ENCODE measurements at places on chromosomes 1 and 21. TPM values are rescaled to one million over a fixed set of nuclear protein-coding genes. Genes with fewer than 3 reads are reported as not detected.

CNTN2 gene
- total RNA-seq, result 0.37 TPM

PPP1R8 gene
- total RNA-seq, result 24.9 TPM

GRIK1 gene
- not detected for total RNA-seq

DNA sequence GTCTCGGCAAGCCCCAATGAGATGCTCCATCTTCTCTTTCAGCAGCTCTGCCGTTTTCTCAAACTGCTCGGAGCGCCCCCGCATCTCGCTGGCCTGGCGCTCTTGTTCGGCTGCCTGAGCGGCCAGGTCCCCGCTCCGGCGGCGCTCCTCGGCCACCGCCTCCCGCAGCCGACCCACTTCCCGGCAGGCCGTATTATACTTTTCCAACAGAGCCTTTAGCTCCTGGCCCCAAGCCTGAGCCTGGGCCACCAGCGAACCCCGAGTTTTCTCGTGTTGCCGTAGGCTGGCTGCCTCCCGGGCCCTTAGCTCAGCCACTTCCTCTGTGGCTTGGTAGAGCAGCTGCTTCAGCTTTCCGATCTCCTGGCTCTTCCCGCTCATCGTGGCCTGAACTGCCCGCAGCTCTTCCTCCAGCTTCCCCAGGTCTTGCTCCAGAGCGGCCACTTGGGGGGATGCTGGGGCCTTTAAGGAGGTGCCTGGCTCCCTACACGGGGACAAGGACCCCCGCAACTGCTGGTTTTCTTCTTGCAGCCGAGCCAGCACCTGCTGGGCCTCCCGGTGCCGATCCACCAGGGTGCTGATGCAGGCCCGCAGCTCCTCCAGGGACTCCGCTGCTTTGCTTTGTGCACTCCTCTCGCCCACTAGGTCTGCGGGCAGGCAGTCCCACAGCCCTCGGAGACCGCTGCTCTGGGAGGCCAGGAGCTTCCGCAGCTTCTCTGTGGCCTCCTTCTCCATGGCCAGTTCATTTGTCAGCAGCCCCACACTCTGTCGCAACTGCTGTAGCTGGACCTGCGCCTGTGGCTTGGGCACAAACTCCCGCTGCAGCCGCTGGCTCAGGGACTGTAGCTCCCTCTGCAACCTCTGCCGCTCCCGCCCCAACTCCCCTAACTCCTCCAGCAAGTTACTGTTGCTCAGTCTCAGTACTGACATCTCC is 13.4 kb upstream of the PIAS3 start:
- no peak for DNase-seq

DNA sequence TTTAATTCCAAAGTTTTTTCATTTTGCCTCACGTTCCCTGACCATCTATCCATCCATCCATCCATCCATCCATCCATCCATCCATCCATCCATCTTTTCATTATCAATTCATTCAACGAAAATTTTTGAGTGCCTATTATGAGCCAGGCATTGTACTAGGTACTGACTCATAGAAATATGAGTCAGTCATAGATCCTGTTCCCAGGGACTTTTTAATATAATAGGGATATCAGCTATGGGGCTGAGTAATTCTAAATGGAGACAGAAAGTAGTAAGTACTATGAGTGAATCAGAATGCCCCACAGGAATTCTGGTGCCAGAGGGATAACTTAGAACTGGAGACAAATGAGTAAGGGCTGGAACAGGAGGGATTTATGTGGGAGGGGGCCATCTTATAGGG is 49.8 kb upstream of the GNG12 start:
- no peak for DNase-seq

GRCh38 chr1:9314111-9314510 is 21.4 kb downstream of the SPSB1 start:
- DNase-seq, result no peak

GRCh38 chr21:46002841-46003574 is 21.4 kb downstream of the COL6A1 start:
- peak; percentile 24 for DNase-seq

DNA sequence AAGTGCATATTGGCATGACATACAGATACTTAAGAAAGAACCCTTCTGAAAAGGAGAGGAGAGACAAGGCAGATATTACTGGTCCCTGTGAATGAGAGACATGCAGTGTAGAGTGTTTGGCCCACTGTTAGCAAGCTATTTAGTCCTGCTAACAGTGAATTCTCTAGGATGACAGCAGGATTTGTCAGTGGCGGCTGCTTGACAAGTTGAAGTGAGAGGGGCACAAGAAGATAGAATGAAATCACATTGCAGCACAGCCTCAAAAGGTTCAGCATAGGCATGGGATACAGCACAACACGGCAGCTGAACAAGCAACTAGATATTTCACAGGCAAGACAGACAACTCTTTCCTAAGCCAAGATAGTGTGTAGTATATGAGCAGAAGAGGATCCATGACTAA is 407.9 kb downstream of the PLA2G4A start:
- no peak for DNase-seq

GRCh38 chr1:94096797-94097549 is 24.0 kb downstream of the ABCA4 start:
- DNase-seq, result peak; percentile 48

GRCh38 chr1:186550832-186551231 is 89.9 kb upstream of the PDC start:
- no peak for DNase-seq

CCDC30 gene
- 11.7 TPM for total RNA-seq

- DNase-seq, result no peak
These were observed 753 bp downstream of the C1orf210 start for GRCh38 chr1:43284546-43285110.

- peak; percentile 62 for DNase-seq
These were observed 19.2 kb upstream of the EVA1B start for GRCh38 chr1:36342426-36343185.

TOMM20 gene
- 104 TPM for total RNA-seq

DNA sequence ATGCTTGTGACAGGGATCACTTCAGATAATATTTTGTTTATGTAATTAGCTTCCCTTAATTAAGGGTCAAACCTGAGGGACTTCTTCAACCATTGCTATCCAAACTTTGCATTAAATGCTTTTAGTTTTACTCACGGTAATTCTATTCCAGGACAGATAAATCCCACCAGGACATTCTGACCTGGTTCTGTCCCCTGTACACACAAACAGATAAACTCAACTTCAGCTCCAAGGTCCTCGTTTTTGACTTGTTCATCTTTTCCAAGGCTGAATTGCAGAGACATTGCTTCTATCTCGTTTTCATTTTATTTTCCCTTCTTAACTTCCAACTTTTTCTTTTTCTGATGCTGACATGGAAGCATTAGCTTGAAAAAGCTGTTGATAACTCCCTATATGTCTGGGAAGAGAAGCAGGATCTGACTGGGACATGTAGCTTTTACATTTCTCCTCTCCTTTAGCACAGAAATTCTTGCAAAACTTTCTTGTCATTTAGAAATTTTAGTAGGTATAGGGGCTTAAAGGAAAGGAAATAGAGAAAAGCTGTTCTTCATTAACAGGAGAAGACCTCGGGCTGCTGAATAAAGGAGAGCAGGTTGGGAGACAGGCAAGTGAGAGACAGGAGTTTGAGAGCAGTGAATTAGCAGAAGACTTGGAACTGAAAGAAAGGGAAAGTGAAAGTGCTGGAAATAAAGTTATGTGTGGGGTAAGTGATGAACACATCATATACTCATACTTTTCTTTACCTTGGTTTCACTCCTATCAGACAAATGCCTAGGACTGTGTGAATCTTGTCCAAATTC is 231.7 kb upstream of the B3GALT2 start:
- no peak for DNase-seq

DNA sequence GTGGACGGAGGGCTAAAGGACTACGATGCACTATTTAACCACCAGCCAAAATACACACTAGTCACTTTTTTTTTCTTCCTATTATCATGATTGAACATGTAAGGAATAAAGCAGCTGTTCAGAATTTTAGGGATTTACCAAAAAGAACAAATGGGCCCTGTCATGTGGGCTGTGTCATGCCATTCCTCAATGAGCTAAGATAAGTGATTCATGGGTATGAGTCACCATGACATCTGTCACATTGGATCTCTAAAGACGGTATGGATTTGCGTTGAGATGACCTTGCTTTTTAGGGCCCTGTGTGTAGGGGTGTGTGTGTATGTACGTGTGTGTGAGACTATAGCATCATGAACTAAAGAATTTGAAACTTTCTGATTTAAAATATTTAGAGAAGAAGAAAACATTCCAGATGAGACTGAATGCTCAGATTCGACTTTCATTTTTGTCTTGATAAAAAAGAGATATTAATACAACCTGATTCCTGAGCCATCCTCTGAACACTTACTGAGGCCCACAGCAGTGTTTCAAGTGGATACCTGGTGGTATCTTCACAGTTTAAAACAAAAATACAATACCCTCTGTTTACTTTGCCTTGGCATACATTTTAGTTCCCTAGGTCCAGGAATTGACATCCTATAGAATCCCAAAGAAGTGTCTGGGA is 246.1 kb upstream of the DUSP10 start:
- DNase-seq, result no peak

WNT3A gene
- total RNA-seq, result not detected

DISC1 gene
- 24.3 TPM for total RNA-seq

CELSR2 gene
- total RNA-seq, result 2.6 TPM

GRCh38 chr1:61326713-61327112 is 244.4 kb downstream of the NFIA start:
- no peak for DNase-seq

DNA sequence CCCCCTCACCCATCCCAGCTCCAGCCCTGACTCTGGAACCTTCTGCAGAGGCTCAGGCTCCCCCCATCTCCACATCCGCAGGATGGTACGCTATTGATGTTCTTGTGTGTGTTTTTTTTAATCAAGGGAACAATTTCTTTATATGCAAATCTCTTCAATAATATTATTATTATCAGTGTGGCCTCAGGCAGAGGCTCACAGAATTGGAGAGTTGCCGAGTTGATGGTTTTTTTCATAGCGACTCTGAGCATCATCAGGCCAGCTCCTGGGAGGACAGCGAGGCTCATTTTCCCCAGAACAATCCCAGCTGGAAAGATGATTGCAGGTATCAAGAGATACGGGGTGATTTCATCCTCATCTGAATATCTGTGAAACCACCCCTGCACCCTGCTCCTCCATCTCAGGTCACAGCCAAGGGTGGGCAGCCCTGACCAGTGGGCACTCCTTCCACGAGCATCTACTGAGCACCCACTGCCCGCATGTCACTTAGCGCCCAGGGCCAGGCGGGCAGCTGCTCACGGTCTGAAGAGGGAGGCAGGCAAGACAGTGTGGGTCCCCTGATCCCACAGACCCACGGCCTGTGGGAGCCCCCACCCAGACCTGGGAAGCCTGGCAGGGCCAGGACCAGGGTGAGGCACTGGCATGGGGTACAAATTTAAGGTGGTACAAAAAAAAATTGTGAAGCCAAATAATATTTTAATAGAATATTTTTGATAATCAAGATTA is 245.6 kb upstream of the VAMP3 start:
- no peak for DNase-seq

- no peak for DNase-seq
These were observed 69.6 kb downstream of the PIK3R3 start for GRCh38 chr1:46062651-46063319.
